ENCODE measurements at places on chromosomes 7 and 10. TPM values are rescaled to one million over a fixed set of nuclear protein-coding genes. Genes with fewer than 3 reads are reported as not detected.

NXPH1 gene
- total RNA-seq: not detected

OR9A2 gene
- not detected for total RNA-seq

GDI2 gene
- 570 TPM for total RNA-seq

FAM241B gene
- not detected for total RNA-seq

MSS51 gene
- 1.9 TPM for total RNA-seq

CFAP46 gene
- total RNA-seq: not detected

WDR86 gene
- 3.1 TPM for total RNA-seq

CHCHD1 gene
- total RNA-seq: 16.9 TPM

UTF1 gene
- total RNA-seq: not detected

MEOX2 gene
- under 0.01 TPM for total RNA-seq

GRID2IP gene
- not detected for total RNA-seq

LRRD1 gene
- total RNA-seq: under 0.01 TPM

KIF11 gene
- 47.4 TPM for total RNA-seq

MRC1 gene
- under 0.01 TPM for total RNA-seq

GSDME gene
- 31.5 TPM for total RNA-seq

HPSE2 gene
- total RNA-seq: 4.0 TPM

PRKCQ gene
- 0.14 TPM for total RNA-seq

All from placental pericyte (primary cell).